ENCODE measurements at places on chromosomes 4 and X.
A peak's percentile ranks its signal among the peaks of the same experiment; 100 is the strongest.

- no peak for DNase-seq
These were observed 149.6 kb upstream of the FAM9B start for GRCh38 chrX:9183481-9183880.

- no peak for DNase-seq
These were observed 29.0 kb upstream of the ERVMER34-1 start for GRCh38 chr4:52780206-52780605.

DNA sequence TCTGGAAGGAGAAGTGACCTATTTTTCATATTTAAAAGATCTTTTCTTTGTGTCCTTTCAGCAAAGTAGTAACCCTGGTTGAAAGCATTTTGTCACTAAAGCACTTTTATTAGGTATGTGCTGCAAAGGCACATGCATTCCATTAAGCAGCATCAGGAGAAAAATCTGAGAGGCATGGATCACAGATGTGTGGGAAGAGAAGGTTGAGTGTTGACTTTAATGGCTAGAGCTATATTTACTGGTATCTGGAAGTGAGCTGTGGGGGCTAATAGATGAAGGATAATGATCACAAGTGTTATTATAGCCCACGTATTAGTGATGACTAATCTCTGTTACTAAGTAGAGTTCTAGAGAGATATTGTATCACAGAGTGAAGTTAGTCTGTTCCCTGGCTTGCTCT is 1520.7 kb downstream of the ARAP2 start:
- no peak for DNase-seq

DNA sequence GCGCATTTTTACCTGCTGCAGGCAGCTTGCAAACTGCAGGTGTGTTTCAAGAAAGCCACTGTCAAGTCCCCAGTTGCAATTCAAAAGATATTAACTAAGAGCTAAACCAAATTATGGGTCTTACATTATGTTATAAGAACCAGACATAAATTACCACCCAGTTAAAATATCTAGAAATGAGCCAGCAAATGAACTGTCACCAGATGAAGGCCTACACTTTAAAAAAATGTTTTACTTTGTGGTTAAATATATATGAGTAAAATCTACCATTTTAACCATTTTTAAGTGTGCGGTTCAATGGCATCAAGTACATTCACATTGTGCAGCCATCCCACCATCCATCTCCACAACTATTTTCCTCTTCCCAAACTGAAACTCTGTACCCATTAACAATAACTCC is 32.0 kb upstream of the TMEM131L start:
- DNase-seq: no peak

- peak; percentile 43 for DNase-seq
These were observed 1.9 kb downstream of the GPC4 start for GRCh38 chrX:133413218-133413925.

DNA sequence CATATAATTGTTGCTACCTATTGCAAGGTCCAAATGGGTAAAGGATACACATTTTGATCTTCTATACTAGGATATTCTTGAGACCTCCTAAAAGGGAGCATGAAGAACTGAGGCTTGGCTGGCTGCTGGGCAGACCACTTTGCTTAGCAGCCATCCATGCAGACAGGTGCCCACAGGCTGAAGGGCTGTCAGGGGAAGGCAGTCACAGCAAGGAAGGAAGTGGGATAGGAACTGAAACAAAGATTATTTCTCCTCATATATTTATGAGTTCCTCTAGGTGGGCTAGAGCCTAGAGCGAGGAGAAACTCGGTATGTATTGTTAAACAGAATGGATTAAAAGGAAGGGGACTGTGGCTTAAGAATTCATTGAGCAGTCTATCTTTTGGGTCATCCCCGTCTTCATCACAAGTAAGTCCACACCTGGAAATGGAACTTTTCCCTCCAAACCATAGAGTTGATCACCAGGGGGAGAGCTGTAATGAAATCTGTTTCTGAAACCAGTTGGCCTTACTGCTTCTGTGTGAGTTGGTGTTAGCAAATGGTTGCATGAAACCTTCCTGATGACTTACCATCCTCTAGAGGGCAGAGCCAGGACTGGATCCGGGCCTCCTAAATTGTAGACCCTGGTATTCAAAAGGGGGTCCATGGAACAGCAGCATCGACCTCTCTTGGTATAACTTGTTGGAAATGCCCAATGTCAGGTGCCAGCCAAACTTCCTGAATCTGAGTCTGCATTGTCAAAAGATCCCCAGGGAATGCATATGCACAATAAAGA is 42.3 kb downstream of the AFF2 start:
- no peak for DNase-seq

GRCh38 chrX:38881066-38881465 is 79.8 kb downstream of the MID1IP1 start:
- no peak for DNase-seq

DNA sequence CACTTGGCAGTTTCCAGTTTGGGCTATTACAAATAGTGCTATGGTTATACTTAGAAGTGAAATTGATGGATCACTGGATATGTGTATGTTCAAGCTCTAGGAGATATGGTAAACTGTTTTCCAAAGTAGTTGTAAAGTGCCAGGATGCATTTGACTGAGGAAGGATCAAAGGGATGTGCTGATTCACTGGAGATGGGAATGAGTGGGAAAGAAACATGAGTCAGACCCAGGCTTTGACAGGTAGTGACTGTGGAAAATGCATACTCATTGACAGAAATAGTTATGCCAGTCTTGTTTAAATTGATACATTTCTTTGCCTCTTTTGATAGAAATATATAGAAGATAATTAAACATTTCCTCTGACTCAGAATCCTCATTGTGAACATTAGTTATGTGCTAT is 77.9 kb downstream of the CEP135 start:
- DNase-seq: no peak

DNA sequence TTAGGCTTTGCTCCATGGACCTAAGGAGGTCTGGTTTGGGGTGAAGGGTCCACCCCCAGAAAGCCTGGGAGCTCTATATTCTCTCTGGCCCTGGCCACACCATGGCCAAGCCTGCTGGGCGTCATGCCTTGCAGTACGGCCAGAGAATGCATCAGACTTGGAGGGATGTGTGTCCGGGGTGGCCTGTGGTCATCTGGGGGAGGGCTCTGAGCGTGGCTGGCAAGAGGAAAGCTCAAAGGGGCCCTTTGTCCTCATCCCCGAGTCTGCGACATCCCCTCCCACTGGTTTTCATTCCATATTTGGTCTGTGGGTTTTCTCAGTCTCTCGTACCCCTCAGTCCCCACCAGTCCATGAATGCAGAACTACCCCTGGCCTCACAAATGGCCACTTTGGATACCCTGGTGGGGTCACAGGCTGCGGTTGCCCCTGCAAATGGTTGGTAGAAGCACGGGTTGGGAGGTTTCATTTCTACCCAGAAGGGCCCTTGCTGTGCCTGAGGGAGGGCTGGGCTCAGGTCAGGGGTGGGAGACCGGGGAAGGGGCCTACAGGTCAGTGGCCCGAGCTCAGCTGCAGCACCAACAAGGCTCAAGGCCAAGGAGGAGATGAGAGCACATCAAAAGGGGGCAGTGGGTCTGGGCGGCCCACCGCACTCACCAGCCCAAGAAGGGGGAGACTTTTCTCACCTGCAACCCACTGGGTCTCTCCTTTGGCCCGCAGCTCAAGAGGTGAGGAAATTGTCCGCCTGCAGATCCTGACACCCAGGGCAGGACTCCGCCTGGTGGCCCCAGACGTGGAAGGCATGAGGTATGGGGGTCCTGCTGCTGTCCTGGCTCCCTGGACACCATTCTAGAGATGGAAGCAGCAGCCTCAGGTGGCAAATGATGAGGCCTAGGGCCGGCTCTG is 30.2 kb downstream of the ZNF185 start:
- no peak for DNase-seq

- DNase-seq: no peak
These were observed 92.3 kb upstream of the TLL1 start for GRCh38 chr4:165780735-165781134.

DNA sequence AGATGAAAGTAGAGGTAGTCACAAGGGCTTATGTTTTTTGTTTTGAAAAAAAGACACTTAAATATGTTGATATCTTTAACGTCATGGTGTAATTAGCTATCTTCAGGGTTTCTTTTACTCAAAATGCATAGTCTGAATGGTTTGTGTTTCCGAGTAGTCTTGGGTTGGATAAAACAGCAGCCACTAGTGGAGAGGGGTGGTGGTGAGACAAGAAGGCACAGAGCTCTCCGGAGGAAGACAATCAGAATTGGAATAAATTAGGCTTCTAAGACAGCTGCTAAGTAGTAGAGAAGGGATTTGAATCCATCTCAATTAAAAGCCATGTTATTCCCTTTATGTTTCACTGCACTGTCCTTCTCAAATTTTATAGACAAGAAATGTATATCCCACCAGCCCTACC is 240.4 kb upstream of the VEGFC start:
- DNase-seq: no peak

- no peak for DNase-seq
These were observed 18.7 kb upstream of the MAGEA10 start for GRCh38 chrX:152157042-152157441.

GRCh38 chr4:71009890-71010588 is 16.6 kb downstream of the DCK start:
- DNase-seq: no peak

DNA sequence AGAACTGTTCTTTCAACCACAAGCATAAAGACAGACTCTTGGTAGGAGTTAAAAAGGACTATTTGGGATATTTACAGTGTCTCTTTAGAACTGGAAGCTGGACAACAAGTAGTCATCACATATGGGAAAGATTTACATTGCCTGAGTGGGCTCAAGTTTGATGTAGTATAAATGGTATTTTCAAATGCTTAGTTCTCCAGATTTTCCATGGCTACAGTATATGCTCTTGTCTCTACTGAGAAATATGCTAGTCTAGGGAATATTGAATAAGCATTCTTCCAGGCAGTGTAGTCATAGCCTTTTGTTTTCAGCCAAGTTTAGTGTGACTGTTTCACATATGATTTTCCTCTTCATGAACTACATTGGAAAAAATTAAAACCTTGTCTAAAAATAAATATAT is 315.6 kb downstream of the ARHGAP24 start:
- DNase-seq: no peak

DNA sequence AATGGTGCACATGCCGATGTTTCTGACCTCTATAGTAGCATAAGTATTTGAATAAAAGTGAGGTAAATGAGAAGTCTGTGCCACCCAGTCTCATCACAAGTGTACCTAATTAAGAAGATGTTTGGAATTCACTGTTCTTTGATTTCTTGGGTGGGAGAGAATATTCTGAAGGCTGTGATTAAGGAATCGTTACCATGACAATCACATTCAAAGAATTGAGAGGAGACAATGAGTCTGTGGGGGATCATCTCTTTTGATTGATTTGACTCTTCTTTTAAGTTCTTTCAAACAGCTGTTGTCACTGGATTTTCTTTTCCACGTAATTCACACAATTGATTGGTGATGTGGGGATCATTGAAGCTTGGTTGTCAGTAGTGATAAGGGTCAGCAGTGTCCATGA is 18.1 kb downstream of the FHL1 start:
- DNase-seq: no peak

DNA sequence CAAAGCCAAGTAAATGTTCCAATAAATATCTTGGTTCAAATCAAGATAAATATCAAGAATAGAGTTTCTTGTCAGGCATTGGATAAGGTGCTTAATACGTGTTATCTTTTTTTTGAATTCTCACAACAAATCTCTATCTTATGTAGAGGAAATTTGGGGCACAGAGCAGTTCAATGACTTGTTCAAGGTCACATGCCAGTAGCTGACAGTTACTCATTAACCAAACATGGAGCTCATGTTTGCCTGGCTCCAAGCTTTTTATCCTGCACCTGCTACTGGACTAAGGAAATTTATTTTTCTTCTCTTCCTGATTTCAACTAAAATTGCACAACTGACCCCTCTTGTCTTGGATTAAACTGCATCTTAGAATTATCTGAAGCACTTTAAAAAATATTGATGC is 76.3 kb downstream of the ATP10D start:
- no peak for DNase-seq

GRCh38 chrX:17464194-17464593 is 89.2 kb downstream of the NHS start:
- no peak for DNase-seq

DNA sequence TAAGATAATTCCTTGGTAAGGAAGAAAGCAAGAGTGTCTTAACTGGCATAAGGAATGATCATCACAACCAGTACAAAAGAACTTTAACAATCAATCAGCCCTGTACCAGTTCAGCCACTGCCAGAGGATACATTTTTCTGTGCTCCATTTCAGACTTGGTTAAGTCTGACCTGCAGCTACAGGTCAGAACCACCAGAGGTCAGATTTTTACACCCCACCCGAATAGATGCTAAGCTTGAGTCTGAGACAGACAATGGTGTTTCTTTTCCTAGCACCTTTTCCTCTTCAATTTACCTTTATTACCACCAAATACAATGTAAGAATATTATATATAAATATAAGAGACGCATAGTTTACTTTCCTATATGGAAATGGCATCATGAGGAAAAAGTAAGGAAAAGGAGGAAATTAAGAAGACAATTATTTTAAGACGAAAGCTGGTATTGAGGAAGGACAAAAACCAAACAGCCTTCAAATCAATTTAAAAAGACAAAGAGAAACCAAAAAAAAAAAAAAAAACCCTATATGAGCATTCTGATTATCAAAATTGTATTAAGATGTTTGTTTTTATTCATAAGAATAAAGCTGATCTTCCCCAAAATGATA is 215.3 kb upstream of the TTC29 start:
- no peak for DNase-seq

- no peak for DNase-seq
These were observed 71.0 kb downstream of the STARD8 start for GRCh38 chrX:68718443-68718820.

DNA sequence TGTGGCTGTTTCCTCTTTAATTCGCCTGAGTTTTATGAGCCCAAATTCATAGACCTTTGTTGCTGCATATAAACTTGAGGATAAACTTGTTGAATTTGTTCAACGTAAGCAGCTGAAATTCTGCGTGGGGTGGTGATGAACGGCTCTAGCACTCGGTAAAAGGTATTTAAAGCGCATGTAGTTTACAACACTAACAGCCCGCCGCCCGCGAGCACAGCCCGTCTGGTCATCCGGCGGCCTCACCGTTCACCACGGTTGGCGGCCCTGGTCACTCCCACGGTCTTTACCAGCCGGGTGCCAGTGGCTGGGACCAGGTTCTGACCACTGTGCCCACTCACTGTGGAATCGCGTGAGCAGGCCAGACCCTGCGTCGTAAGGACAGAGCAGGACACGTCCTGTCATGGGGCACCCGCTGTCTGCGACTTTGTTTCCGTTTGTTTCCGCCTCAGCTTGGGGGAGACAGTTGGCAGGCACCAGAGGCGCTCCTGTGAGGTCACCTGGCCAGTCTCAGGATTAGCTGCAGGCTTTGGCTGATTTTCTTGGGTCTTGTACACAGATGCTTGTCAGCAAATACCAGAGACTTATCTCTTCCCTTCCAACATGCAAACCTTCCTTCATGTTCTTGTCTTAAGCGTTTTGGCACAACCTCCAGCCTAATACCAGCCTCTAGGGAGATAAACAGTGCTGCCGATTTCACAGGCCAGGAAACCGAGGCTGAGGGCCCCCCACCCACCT is 36.8 kb upstream of the SPON2 start:
- DNase-seq: peak; percentile 51

- no peak for DNase-seq
These were observed at the start of gene AMBN for GRCh38 chr4:70591955-70592582. Gene AMBN (plus strand): TSS chr4:70592256. CDS start chr4:70592359, 103 bp downstream.

- no peak for DNase-seq
These were observed 619.2 kb downstream of the RAPGEF2 start for GRCh38 chr4:159722052-159722451.

- no peak for DNase-seq
These were observed 4.7 kb downstream of the GPC4 start for GRCh38 chrX:133410550-133410949.

GRCh38 chr4:8419222-8420041 is 21.1 kb downstream of the ACOX3 start:
- no peak for DNase-seq

- DNase-seq: no peak
These were observed 132.6 kb downstream of the COMMD8 start for GRCh38 chr4:47330866-47331265.

- no peak for DNase-seq
These were observed 63.2 kb upstream of the UGT2B7 start for GRCh38 chr4:69032847-69033638.
